Pancreas (tissue), 10 donors: ENCODE measurements at places on chromosomes 11 and 22. TPM values are rescaled to one million over a fixed set of nuclear protein-coding genes. Genes with fewer than 3 reads are reported as not detected.

MPZL2 gene
- total RNA-seq, result 18.9 TPM

OR5AK2 gene
- total RNA-seq, result not detected

SMIM35 gene
- not detected for total RNA-seq

OOSP2 gene
- total RNA-seq, result not detected

RGL4 gene
- not detected for total RNA-seq

SYVN1 gene
- total RNA-seq, result 56.2 TPM

MYBPC3 gene
- 0.09 TPM for total RNA-seq

MIAT gene
- 0.64 TPM for total RNA-seq

PARVG gene
- 6.0 TPM for total RNA-seq

SCN3B gene
- total RNA-seq, result 1.4 TPM

C11orf42 gene
- not detected for total RNA-seq
